ENCODE measurements at places on chromosomes 4 and X. TPM values are rescaled to one million over a fixed set of nuclear protein-coding genes. Genes with fewer than 3 reads are reported as not detected.

The AFF2 gene
- total RNA-seq, result 0.05 TPM

The ELOVL6 gene
- 0.54 TPM for total RNA-seq

The ASB11 gene
- total RNA-seq, result not detected

The TMEM156 gene
- 5.8 TPM for total RNA-seq

The NLGN3 gene
- total RNA-seq, result 0.28 TPM

The SPANXA1 gene
- not detected for total RNA-seq

The MAGEA2B gene
- total RNA-seq, result not detected

The RPL9 gene
- total RNA-seq, result 386 TPM

GRCh38 chr4:107509615-107510014 lies 210.4 kb downstream of the PAPSS1 start:
- DNase-seq, result no peak

- no peak for DNase-seq
These were observed 86.5 kb downstream of the DRD5 start for GRCh38 chr4:9867751-9868425.

DNA sequence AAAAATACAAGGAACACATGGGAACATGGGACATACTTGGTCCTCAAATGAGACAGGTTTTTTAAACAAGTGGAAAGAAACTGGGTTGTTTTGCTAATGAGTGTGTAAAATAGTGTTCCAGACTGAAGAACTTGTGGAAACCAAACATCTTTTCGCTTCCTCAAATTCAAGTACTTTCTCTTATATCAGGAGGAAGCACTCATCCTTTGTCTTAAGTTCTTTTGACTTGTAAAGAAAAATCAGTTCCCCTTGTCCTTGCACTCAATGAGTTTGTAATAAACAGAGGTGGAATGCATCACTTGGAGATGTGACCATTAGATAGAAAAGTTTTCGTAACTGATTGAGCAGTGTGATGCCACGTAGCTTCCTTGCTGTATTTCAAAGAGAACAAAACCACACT lies 101.1 kb downstream of the PHOX2B start:
- DNase-seq, result no peak

DNA sequence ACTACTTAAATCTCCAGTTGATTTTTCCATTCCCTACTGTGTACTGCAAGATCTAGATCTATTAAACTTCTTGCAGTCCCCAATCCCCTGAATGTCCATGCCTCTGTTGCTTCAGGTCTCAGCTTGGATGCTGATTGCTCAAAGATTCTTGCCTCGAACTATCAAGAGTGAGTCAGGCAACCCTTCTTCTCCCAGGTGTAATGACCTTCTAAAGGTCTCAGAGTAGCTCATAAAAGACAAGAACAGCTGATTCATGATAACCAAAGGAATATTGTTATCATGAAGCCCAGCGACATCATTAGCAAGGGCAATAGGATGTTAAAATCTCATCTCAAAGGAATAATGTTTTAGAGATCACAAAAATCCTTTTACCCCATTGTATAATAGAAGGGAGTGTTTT lies 6.8 kb upstream of the FABP2 start:
- no peak for DNase-seq

DNA sequence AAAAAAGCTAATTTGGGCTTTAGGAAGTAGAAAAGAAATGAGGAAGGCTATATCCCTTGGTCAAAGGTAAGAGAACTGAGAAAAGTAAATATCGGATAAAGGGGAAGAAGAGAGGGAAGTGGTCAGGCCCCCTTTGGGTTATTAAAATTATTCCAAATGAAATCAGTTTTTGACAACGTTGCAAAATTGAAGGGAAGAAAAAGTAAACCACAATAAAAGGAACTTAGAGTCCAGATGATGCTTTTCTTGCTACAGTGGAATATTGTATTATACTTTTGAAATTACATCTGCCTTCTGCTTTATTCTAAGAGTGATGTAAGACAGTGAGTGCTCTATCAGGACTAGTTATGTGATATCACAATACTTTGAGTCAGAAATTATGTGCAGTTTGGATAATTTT lies 59.4 kb upstream of the RBPJ start:
- no peak for DNase-seq

GRCh38 chr4:65789805-65790204 lies 119.5 kb upstream of the EPHA5 start:
- DNase-seq, result no peak

DNA sequence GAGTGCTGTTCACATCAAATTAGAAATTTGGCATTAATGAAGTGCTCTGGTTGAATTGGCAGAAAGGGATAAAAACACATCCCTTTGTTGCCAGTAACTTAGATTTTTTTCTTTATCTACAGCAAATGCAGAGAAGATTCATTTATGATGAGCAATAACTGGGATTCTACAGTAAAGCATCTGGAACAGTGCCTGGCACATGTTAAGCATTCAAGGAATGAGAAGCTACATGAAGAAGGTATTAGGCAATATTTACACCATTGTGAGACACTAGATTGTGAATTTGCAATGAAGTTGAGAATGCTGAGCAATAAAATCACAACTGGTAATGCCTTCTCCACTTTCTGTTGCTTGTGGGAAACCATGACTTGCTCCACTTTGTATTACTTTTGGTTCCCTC lies 33.5 kb downstream of the PCDH19 start:
- DNase-seq, result no peak

DNA sequence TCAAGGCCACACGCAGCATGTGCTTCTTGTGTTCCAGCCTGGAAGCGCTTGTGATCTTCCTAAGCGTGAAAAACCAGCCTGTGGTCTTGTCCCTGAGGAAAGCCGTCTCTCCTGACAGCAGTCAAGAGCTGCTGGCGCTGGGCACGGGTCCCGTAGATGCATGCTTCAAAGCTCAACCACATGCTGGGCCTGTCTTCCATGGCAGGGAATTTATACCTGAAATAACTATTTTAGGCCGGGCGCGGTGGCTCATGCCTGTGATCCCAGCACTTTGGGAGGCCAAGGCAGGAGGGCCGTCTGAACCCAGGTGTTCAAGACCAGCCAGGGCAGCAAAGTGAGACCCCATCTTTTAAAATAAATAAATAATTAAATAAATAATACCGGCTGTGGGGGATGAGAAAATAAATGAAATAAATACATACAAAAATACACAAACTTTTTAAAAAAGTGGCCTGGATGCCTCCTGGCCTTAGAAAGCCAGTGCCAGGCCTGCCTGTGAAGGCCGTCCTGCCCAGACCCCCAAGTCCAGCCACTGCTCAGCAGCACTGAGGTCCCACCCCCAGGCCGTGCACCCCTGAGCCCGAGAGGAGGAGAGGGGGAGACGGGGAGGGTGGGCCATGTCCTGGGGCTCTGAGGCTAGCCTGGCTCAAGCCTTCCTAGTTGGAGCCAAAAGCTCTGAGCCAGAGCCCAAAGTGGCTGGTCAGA lies 10.4 kb downstream of the LRPAP1 start:
- no peak for DNase-seq

GRCh38 chrX:133746593-133746992 lies 238.8 kb downstream of the GPC3 start:
- DNase-seq, result no peak

DNA sequence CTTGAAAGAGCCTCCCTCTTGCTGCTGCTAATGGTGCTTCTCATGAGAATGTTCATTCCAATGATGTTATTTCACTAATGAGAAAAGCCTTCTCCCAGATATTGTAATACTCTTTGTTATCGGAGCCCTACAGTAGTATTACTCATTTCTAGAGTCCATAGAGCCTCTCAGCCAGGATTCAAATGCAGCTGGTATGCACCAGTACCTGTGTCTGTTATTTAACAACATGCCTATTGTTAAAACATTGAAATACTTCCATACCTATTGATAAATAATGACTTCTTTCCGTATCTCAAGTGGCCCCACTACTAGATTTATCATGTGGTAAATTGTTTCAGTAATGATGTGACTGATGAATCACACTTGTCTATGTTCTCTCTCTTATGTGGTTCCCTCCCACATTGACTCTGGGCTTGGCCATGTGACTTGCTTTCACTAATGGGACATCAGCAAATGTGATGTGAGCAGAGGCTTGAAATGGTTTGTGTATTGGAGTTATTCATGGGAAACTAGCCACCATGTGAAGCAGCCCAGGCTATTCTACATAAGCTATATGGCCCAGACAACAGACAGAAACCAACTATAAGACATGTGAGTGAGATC lies 207.6 kb downstream of the THOC2 start:
- no peak for DNase-seq

GRCh38 chr4:161442921-161443320 lies 720.9 kb downstream of the FSTL5 start:
- no peak for DNase-seq
